ENCODE measurements at places on chromosomes 1 and 21.

DNA sequence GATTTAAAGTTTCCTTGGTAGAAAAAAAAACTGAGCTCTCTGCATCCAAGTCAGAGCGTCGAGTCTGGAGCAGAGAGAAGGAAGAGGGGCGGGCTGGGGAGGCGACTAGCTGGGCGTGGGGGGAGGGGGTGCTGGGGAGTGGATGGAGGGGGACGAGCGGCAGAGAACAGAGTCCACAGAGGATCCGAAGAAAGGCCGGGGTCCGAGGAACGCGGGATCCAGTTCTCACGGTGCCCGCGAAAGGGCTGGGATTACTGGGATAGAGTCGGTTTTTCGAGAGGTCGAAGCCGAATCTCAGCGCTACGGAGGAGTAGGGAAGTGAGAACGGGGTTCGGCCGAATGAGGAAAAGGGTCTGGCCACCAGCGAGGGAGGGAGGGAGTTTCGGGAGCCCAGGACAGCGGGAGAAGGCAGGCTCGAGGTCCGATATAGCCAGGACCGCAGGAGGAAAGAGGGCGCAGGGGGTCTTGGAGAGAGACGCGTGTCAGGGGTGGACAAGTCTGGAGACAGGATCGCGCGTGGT is 665 bp downstream of the DAB1 start:
- DNase-seq = no peak

DNA sequence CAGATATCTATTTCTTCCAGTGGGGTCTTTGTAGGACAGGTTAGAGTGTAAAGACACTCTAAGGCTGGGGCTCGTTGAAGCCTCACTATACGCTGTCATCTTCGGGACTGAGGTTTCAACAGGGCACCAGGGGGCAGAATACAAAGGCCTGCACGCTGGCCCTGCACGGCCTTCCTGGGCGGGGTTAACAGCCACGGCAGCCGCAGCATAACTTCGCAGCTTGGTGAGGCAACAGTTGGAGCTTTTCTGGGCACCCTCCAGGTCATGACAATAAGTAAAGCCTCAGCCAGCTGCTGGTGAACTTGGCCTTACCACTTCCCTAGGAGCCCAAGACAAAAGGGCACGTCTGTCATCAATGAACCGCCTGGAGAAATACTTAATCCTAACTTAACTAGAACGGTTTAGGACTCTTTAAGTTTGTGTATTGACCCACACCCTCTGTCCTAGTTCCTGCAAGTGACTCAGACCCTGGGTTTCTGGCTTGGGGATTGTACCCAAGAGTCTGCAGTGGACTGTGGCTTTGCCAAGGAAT is 2.3 kb upstream of the RUNX1 start:
- DNase-seq = peak; percentile 79

DNA sequence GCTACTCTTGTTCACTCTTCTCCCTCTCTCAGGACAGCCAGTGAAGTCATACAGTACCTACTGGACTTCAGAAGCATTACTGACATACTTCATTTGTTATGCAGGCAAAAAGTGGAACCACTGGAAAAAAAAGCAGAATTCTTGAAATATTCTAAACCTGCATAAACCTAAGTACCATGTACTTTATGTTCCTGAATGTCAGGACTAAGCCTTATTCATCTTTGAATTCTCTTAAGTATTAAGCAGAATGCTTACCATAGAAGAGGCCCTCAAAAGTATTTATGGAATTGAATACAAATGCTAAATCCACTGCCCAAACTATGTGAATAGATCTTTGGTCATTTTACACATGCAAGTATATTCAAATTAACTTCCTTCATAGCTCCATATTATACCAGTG is 7.8 kb downstream of the PSMB2 start:
- DNase-seq = no peak

DNA sequence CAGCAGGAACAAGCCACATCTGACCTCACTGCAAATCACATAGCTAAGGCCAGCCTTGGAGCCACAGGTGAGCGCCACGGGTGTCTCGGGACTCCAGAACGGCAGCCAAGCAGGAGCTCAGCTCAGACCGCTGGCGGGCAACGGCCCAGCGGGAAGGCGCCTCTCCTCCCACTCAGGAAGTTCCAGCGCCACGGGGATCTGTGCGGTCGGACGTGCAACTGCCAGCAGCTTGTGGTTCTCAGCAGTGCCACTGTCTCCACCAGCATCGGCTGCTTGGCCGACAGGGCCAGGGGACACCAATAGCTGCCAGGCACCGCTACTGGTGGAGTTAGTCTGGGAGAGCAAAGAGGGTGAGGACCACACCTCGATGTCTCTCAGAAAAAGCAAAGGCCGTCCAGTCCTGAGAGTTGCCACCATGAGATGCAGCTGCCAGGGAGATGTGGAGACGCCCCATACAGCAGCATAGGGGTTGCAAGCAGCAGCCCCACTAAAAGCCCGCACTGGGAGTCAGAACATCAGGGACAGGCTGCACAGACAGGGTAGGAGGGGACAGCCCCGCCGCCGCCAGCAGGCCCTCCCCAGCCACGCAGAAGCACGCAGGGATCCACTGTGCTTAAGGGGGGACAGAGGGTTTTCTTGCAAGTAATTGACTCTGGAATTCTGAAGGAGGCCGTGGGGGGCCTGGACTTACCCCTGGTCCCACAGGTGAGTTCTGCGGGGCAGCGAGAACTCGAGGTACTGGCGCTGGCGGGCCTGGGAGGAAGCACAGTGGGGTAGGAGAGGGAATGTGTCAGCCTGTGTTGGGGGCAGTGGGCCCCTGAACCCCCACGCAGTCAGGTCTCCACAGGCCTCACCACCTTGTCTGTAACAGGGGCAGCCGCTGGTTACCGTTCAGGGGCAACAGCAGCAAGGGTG is 83.5 kb downstream of the NPHP4 start:
- no peak for DNase-seq

DNA sequence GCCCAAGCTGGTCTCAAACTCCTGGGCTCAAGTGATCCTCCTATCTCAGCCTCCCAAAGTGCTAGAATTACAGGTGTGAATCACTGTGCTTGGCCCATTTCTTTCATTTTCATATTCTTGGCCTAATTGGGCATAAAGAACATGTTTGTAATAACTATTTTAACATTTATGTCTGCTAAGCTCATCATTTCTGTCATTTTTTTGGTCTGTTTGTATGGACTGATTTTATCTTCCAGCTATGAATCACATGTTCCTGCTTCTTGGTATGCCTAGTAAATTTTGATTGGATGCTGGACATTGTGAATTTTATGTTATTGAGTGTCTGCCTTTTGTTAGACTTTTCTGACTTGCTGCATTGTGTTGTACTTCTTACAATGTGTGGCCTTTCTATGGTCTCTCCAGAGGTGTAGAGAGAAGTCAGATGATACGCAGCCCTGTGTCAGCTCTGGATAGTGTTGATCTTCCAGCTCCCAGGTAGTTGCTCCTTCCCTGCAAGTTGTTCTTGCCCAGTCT is 39.0 kb upstream of the PPM1J start:
- DNase-seq = no peak

DNA sequence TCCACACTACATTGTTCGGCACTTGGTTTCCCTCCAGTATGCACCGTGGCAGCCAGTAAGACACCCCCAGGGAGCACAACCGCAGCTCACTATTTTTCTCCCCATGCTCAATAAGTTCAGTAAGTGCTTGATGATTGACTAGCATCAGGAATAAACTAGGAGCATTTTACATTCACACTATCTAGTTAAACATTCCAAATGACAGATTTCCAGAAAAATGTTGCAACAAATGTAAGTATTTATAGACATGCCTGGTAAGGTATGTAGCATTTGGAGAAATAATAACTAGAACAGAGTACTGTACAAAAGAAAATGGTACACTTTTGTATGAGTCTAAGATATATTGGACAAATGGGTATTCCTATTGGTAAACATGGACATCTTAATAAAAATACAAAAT is 92.9 kb downstream of the SLC45A1 start:
- DNase-seq = no peak

All from AG08395 (cell line).